ENCODE measurements at places on chromosomes 7 and 10.

- no peak for DNase-seq
These were observed 21.3 kb upstream of the CHST15 start for GRCh38 chr10:124114696-124115095.

DNA sequence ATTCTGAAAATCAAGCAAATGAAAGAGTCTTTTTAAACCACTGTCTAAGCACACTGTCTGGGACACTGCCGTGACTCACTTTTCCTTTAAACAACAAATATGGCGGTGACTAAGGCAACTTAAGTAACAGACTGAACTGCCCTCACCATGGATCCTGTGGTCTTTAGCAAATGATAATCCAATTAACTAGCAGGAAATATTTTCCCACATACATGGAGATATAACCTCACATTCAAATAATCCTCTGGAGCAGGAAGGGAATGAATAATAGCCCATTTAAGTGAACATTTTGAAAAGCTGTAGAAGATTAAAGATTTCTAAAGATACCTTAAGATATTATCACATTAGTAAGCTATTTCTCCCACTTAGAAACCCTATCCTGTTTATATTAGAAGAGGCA lies 40.3 kb upstream of the LRRC17 start:
- DNase-seq = no peak

DNA sequence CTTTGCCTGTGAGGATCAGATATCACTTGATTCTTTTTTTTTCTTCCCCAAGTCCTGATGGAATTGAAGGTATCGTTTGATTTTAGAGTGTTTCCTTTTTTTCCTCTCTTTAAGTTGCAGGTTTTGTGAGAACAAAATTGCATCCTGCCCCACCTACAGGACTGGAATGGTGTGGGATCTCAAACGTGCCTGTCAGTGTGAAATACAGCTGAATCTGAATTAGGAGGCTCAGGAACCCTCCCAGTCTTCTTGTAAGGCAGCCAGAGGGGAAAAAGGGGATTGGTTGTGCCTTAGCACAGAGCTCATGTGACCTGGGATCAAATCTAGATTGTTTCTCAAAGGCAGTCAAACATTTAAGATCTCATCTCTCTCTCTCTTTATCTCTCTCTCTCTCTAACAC lies 32.7 kb upstream of the KLHL7 start:
- DNase-seq = no peak

GRCh38 chr10:114694752-114695151 lies 36.7 kb upstream of the ABLIM1 start:
- no peak for DNase-seq

DNA sequence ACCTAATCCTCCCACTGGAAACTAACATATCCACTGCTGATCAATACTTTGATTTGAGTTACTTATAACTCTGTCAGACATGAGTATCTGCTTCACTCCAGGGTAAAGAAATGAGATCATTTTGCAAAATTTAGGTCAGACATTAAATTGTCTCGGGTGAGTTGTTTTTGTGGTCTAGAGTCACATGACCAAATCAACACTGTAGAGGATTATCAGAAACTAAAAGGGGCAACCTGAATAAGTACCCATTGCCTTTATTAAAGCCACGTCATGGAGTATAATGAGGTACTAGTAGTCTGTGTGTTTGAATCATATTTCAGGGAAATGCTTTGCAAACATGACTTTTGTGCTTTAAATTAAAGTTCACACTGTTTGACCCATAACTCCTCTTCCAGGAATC lies 107.7 kb upstream of the ADO start:
- DNase-seq = no peak

DNA sequence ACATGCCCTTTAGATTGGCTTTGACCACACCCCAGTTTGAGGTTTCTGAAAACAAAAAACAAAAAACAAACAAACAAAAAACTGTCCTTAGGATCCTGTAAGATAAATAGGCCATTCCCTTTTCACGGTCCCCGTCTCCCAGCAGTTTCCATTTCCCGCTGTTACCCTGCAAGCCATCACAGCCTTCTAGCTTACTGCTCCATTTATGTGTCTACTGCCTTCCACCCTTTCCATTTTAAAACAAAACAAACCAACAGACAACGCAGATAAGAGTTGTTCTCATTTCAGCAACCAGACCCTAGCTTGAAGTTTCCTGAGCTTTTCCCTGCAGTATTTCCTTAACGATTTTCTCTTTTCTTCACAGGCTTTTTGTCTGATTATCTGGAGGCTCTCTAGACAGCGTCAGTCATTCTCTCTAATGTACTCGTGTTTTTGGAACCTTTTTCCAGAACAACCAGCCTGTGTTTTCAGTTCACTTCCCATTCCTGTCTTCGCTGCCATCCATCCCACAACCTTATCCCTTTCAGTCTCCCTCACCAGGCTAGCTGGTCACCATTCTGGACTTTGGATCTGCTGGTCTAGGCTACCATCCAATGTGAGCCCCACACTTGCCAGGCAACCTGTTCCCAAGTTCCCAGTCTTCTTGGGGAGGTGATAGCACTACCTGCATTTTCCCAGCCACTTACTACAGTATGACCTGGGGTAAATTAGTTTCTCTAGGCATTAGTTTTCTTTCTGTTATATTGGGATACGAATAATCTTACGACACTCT lies 317.3 kb upstream of the FZD1 start:
- DNase-seq = no peak

GRCh38 chr7:76191783-76192240 lies 9.9 kb upstream of the SRRM3 start:
- no peak for DNase-seq

DNA sequence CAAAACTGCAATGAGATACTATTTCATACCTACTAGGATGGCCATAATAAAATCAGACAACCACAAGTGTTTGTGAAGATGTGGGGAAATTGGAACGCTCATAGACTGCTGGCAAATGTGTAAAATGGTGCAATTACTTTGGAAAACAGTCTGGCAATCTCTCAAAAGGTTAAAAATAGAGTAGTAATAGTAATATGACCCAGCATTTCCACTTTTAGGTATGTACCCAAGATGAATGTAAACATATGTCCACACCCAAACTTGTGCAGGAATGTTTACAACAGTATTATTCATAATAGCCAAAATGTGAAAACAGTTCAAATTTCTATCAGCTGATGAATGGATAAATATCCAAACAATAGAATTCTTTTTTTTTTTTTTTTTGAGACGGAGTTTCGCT lies 731.6 kb upstream of the ANKRD30A start:
- DNase-seq = no peak

GRCh38 chr10:7150349-7150748 lies 260.5 kb downstream of the SFMBT2 start:
- DNase-seq = no peak

DNA sequence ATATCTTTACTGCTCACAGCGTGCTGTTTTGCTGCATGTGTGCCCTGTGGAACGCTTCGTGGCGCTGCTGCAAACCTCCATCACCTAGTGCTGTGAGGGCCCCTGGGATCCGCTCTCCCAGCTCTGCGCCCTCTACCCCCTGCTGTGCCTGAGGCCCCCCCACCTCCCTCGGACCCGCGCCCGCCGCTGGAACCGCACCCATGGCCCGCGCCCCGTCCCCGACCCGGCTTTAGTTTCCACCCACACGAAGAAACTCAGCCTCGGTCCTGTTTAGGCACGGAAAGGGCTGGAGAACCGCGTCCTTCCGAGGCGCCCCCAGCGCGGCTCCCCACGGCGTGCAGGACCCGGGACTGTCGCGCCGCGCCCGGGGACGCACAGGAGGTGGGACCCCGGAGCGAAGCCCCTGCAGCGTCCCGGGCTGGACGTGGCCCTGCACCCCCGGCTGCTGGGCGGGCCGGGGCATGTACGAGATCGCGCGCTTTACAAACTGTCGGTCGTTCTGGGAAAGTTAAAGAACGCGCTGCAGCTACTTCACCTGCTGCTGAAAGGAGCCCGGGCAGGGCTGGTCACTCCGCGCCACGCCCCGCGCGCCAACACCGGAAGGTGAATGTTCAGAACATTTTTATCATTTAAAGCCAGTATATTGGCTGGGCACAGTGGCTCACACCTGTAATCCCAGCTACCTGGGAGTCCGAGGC lies 54.3 kb downstream of the BMS1 start:
- no peak for DNase-seq

DNA sequence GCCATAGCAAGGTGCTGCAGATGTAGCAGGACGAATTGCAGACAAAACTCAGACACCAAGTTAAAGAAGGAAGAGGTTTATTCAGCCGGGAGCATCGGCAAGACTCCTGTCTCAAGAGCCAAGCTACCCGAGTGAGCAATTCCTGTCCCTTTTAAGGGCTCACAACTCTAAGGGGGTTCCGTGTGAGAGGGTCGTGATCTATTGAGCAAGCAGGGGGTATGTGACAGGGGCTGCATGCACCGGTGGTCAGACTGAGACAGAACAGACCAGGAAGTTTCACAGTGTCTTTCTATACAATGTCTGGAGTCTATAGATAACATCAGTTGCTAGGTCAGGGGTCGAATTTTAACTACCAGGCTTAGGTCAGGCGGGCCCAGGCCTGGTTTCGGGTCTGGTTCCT lies 222.0 kb upstream of the C7orf33 start:
- no peak for DNase-seq

DNA sequence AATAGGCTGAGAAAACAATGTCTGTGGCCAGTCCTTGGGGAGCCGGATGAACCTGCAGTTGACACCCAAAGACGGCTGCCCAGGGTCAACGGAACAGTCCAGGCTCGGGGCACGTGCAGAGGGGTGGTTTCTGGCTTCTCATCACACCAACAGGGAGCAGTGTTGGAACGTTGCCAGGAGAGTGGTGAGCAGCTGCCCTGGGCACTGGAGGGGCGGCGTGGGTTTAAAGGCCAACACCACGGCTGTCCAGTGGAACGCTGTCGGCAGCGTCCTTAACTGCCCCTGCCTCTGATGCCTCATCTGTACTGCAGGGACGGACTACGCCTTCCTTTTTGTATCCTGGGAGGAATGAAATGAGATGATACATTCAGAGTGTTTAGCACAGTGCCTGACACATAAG lies 19.8 kb downstream of the JCAD start:
- no peak for DNase-seq

DNA sequence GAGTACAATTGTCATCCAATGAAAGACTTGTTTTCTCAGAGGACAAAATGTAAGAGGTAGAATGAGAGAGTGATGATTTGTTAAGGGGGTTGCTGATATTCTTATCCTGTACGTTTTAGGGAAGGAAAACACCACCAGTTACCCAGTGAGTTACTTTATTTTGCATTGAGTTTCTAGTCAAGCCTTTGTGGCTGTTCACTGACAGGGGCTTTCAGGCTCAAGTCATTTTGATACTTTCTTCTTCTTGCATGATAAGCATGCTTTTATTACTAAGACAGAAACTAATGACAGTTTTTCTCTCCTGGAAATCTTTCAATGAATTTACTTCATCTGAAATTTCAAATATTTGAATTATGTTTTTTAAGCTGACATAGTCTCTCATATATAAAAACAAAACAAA lies 710.2 kb upstream of the POM121L12 start:
- no peak for DNase-seq

DNA sequence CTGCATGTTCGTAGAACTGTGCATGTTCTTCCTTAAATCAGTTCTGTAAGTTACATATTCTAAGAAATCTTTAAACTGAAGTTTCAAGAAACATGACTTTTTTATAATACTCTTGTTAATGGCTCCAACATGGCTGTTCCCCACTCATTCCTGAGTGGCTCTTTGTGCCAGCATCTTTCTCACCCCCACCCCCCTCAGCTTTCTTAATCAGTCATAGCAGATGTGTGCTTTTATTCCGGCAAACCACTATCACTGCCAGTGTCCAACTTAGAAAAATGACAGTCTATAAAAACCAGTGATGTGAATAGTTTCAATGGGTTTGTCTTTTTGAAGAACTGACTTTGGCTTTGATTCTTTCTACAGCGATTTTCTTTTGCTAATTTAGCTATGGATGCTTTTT lies 37.6 kb downstream of the PITRM1 start:
- no peak for DNase-seq

GRCh38 chr7:124033095-124033806 lies 384 bp upstream of the TMEM229A start:
- DNase-seq = no peak

GRCh38 chr7:113664867-113665266 lies 253.9 kb downstream of the PPP1R3A start:
- DNase-seq = no peak

- DNase-seq = no peak
These were observed 14.4 kb upstream of the STK17A start for GRCh38 chr7:43568529-43568928.

DNA sequence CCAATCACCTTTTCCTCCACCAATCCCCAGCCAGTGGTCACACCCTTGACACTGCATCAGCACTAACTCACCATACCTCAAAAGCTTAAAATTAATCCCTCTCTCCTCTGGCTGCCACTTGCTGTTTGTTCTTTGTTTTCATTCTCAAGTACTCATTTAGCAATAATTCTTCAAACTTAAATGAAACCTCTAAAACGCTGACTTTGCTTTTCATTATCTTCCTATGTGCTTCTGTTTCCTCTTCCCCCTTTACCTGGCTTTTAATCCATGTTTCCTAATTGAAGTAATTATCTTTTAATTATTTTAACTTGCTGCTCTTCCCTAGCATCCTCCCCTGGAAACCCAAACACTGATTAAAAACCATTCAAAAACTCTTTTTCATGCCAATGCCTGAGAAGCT lies 348.9 kb upstream of the MEOX2 start:
- DNase-seq = no peak

DNA sequence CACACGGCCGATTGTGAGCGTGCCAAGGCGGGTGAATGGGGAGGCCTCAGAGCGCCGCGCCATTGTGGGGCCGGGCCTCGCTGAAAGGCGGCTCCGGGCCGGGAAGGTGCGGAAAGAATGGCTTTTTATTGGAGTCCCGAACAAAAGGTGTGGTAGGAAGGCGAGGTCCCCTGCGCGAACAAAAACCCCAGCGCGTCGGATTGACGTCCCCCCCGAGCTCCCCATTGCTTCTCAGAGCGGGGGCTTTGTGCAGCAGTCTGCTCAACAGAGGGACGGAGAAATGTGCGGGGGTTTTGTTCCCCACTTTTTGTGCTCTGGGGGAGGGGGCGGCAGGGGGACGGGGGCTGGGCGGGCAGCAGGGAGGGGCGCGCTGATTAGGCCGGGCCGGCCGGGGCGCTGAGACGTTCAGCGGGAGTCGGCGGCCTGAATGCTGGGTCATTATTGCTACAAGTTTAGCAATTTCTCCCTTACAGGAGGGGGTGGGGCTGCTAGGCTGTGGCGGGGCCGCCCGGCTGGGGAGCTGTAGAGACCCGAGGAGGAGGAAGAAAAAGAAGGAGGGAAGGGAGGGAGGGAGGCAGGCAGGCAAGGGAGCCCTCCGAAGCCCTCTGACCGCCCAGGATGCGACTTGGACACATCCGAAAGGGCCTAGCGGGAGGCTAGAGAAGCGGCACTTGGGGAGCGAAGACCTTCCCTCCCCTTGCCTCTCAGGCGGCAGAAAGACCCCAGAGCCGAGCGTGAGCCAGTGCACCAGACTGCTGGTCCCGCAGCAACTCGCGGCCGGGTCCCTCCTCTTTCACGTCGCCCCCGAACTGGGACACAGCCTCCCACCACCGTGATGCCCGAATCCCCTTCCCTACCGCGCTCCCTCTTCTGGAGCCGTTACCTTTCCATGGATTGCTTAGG lies 4.6 kb downstream of the NKX2-3 start:
- no peak for DNase-seq

- DNase-seq = no peak
These were observed 162.8 kb upstream of the NFE2L3 start for GRCh38 chr7:25989140-25989705.

- no peak for DNase-seq
These were observed 21.8 kb downstream of the PWWP2B start for GRCh38 chr10:132418527-132419416.

All from bone marrow (tissue), 2 donors.